Natural killer cell (primary cell): ENCODE measurements at places on chromosomes 5 and 9. TPM values are rescaled to one million over a fixed set of nuclear protein-coding genes. Genes with fewer than 3 reads are reported as not detected.
A peak's percentile ranks its signal among the peaks of the same experiment; 100 is the strongest.

- no peak for DNase-seq
Measured at GRCh38 chr5:178564811-178565550, 25.2 kb downstream of the COL23A1 start.

DNA sequence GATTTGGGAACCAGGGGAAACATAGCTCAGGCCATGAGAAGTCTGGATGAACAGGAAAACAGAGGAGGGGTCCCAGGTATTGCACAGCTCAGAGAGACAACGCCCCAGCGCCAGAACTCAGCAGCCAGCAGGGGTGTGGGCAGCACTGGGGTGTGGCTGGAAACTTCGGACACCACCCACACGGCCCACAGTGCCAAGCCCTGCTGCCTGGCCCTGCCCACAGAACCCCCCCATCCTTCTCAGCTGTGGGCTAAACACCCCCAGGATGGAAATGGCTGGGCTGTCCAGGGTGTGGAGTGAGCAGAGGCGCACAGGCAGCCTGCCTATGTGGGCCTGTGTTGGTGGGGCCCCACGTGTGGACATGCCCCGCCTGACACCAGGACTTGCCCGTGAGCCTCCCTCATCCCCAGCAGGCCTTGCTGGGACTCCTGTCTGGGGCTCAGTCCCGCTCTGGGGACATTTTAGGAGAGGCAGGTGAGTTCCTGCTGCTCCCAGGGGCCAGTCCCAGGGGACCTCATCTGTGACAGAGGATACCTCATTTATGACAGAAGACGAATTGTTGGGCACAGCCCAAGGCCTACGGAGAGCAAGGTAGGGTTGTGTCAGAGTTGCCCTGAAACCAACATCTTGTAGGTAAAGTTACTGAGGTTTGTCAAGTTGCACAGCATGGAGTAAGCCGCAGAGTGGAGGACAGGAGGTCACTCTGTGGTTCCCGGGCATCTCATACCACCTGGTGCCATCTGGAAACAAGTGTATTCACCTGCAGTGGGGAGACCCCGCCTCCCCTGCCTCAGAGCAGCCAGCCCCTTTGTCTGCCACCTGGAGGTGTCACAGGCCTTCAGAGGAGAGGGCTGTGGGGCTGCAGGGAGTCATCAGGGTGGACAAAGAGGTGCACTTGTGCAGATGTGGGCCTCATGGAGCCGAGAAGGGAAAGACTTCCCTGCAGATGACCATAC is 183.2 kb downstream of the AUH start:
- no peak for DNase-seq

DNA sequence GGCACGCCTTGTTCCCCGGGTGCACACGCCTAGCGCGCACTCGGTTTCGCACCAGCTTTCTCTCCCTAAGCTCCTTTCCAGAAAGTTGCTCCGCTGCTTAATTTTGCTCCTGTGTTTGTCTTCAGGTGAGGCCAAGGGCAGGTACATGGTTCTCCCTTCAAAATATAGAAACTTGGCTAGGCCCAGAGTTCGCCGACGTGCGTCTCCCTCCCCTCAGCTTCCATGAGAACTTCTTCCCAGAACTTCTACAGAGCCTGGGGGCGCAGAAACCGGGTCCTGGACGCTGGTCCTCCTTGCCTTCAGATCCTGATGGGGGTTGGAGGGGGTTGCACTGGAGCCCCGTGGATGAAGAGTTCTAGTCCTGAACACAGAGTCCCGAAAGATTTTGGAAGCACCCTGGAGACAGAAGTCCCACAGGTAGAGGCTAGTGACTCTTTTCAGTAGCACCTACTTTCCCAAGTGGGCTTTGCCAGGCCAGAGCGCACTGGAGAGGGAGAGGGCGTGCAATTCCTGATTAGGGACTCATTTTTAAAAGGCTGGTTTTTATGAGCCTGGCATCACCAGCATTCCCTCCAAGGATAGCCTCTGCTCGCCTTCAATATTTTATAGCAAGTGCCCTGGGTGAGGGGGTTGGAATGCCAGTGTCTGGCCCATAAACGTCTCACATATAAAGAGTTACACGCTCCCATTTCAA is 128.4 kb downstream of the TMEM174 start:
- no peak for DNase-seq

The ADAMTS16 gene
- not detected for total RNA-seq

DNA sequence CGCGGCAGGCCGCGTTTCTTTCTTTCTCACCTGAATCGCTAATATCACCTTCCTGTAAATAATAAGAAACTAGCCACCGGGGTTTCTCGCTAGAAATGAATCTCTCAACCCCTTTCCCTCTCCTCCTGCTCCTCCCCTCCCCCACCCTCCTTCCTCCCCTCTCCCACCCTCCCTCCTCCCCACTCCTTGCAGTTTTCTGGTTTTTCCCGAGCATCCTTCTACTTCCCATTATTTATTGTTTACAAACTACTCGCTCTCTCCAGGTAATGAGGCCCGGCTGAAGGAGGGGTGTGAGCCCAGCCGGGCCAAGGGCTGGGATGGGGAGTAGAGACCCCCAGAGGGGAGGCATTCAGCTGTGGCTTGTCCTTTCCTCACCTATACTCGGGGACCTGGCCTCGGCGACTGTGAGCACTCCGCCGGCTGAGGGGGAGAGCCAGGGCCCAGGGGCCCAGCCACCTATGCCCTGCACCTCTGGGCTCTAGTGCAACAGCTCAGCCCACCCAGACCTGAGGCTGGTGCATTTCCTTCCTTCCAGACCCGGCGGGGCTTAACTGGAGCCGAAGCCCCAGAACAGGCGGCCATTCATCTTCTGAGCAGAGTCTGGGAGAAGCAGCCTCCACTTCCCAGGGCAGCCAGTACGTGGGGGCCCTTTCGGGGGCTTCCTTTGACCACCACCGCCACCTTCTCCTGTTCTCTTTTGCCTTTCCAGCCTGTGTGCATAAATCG is 2.1 kb upstream of the IRX4 start:
- DNase-seq, result no peak

DNA sequence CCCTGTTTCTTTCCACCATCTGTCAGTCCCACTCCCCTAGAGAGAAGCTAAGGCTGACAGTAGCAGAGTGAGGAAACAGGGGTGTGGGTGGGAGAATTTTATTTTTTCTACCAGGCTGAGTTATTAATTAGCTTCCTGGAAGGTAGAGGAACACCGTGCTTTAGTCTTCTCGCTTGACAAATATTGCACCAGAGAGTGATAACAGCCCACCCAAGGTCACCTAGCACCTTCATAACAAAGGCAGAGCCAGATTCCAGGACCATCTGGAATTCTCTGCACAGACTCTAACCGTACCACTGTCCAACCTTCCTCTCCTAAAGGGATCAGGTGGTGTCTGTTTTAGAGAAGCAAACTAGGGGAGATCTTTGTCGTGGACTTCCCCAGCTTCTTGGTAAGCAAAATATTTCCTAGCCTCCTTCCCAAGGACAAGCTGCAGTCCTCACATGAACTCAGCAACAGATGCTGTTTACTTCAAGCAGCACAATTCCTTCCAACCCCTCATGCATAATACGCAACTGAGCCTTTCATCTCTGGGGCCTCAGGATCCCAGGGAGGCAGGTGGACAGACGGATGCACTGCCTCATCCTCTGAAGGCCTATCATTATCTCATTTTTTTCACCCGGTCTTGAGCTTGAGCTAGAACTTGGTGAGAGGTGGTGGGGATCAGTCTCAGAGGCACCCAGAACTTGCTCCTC is 308.7 kb upstream of the BRINP1 start:
- DNase-seq, result no peak

GRCh38 chr5:80191991-80192398 is 63.9 kb downstream of the SERINC5 start:
- peak; percentile 69 for DNase-seq

The CTSL gene
- 1.2 TPM for total RNA-seq

DNA sequence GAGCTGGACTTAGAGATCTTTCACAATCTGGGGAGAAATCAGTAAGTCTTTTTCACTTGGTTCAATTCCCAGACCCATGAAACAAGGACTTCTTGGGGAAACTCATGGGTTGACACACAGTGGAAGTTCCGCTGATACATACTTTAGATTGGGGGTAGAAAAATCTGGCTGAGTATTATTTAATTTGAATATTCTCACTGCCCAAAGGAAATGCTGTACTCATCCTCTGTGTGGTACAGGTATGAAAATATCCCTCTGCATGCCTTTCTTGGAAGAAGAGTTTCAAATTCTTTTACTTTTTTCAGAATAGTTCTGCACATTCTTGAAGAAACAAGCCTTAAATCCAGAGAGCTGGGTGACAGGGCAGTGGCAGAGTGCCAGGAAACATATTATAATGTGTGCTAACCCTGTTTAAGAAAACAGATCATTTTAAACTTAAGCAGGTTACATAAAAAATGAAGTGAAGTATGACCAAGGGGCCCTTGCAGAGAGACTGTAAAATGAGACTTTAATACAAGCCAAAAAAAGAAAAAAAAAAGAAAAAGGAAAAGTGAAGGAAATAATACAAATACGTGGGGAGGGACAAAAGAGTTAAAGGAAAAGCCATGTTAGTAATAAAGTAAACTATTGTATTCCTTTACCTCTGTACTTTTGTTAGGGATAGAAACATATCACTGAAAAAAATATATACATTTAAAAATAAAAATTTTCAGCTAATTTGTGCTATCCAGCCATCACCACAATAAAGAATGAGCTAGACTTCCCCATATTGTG is 173.4 kb upstream of the NR3C1 start:
- DNase-seq, result no peak

The ARL14EPL gene
- total RNA-seq, result not detected

- no peak for DNase-seq
Measured at GRCh38 chr5:131377346-131377745, 113.5 kb downstream of the CDC42SE2 start.

GRCh38 chr9:133587051-133587450 is 22.1 kb downstream of the FAM163B start:
- no peak for DNase-seq

GRCh38 chr5:151947931-151948608 is 23.4 kb upstream of the GLRA1 start:
- no peak for DNase-seq

The TXNDC8 gene
- total RNA-seq, result not detected

- DNase-seq, result no peak
Measured at GRCh38 chr9:105418588-105419500, 29.0 kb upstream of the FSD1L start.

GRCh38 chr5:21623831-21624230 is 1229.3 kb downstream of the CDH12 start:
- DNase-seq, result no peak

The SLC6A7 gene
- not detected for total RNA-seq

The EFCAB9 gene
- total RNA-seq, result not detected

GRCh38 chr9:9752722-9753121 is 860.1 kb downstream of the PTPRD start:
- DNase-seq, result no peak

The DNAI1 gene
- not detected for total RNA-seq

The RMRP gene
- total RNA-seq, result 6,602 TPM

DNA sequence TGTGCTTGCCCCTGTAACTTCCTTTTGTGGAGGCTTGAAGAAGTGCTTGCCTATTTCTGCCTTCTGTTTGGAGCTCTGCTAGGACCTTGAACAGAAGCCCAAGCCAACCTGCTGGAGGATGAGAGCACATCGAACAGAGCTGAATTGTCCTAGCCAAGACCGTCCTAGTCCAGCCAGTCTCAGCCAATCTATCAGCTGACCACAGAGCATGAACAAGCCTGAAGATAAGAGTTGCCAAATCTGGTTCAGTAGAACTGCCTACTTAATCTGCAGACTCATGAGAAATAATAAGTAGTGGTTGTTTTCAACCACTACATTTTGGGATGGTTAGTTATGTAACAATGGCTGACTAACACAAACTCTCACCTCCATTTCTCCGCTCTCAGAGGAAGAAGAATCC is 4.4 kb upstream of the SNX2 start:
- DNase-seq, result no peak

GRCh38 chr5:20537911-20538703 is 550.1 kb upstream of the CDH18 start:
- no peak for DNase-seq

GRCh38 chr9:88084357-88085183 is 53.7 kb downstream of the SPATA31C2 start:
- DNase-seq, result no peak

The SEMA4D gene
- total RNA-seq, result 420 TPM

GRCh38 chr9:94821098-94821887 is 94.8 kb downstream of the AOPEP start:
- no peak for DNase-seq

DNA sequence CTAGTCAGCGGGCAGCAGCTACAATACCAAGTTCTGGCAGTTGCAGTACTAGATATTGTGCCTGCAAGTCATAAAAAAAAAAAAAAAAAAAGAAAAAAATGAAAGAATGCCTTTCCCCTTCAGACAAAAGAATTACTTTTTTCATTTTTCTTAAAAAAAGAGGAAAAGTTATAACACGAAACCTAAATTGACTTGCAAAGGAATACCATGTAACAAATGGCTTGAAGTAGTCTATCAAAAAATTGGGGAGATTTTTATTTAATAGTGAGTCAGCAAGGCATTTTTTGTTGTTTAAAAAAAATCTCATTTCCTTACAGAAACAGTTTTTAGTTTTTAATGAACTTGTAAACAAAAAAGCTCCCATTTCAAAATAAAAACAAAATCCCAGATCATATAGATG is 55.6 kb downstream of the CSNK1A1 start:
- DNase-seq, result no peak

GRCh38 chr9:107480386-107480789 is 9.2 kb downstream of the KLF4 start:
- DNase-seq, result no peak

GRCh38 chr9:34465468-34465867 is 6.9 kb downstream of the DNAI1 start:
- DNase-seq, result no peak

The OR1Q1 gene
- total RNA-seq, result not detected

GRCh38 chr5:140055152-140055551 is 12.1 kb upstream of the NRG2 start:
- no peak for DNase-seq

The SNX18 gene
- total RNA-seq, result 45.6 TPM

The MIER3 gene
- 29.0 TPM for total RNA-seq

The CTSV gene
- not detected for total RNA-seq

GRCh38 chr9:14307989-14308852 is 5.7 kb downstream of the NFIB start:
- DNase-seq, result no peak

- DNase-seq, result no peak
Measured at GRCh38 chr9:6927838-6928237, 170.1 kb downstream of the KDM4C start.

DNA sequence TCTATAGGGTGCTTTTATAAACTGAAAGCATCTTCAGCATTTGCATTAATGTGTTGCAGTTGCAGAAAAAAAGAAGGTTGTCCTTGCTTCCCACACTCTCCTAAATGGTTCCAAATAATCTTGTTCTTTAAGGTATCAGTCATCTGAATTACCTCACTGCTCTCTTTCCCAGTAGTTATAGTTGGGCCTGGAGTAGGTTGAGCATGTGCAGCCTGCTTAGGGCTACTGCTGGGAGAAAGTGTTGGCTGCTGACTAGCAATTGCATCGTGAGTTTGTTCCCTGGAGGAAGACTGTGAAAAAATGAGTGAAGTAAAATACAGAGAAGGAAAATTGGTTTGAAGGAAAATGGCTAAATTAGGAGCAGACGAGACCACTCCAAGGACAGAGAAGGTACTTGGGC is 74.5 kb downstream of the PRR16 start:
- no peak for DNase-seq

DNA sequence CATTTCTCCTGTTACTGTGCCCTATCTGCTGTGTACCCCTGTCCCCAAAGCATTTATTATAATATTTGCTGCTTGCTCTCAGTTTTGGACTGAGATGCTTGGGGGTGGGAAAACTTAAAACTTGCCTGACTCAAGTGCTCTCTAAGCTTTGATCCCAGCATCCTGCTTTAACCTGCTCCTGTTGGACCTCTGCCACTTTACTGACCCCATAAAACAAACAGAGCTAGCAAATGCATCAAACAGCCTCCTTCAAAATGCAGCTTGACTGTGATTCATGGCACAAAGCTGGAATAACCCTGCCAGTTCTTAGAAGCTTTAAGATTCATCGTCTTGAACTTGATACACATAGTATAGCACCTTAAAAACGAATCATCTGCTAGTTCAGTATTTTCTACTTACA is 212.5 kb downstream of the DEPDC1B start:
- no peak for DNase-seq

The ZBED3 gene
- 4.0 TPM for total RNA-seq
